ENCODE measurements at places on chromosomes 7 and 10.

DNA sequence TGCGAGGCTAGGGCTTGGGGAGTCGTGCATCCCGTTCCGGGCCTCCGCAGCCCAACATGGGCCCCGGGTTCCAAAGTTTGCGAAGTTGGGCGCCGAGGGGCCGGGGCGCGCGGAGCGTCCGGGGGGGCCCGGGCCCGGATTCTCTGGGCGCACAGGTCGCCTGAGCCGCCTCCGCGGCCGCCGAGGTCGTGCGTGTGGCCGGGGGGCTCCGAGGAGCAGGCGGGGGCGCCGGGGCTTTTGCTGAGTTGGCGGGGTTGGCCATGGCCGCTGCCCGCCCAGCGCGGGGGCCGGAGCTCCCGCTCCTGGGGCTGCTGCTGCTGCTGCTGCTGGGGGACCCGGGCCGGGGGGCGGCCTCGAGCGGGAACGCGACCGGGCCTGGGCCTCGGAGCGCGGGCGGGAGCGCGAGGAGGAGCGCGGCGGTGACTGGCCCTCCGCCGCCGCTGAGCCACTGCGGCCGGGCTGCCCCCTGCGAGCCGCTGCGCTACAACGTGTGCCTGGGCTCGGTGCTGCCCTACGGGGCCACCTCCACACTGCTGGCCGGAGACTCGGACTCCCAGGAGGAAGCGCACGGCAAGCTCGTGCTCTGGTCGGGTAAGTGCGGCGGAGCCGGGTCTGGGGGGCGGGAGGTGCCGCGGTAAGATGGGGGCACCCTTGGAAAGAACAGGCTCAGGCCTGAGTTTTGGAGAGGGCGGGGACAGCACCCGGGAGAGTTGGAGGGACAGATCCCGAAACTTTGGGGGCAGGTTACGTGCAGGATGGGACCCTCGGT is 643 bp downstream of the SMO start:
- DNase-seq = no peak

DNA sequence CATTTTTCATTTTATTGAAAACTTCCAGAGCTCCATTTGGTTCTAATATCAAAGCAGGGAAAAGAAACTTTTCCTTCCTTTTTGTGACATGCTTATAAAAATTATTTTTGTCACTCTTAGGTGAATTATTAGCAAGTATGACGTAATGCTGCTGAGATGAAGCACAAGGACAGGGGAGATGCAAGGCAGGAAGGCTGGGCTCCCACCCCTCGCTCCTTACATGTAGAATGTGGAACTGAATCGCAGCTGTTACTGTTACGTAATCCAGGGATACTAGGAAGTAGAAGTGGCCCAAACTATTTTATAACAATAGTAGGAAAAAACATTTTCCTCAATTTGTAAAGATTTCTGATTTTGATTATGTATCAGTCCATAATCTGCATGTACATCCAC is 17.1 kb upstream of the GTPBP4 start:
- DNase-seq = no peak

DNA sequence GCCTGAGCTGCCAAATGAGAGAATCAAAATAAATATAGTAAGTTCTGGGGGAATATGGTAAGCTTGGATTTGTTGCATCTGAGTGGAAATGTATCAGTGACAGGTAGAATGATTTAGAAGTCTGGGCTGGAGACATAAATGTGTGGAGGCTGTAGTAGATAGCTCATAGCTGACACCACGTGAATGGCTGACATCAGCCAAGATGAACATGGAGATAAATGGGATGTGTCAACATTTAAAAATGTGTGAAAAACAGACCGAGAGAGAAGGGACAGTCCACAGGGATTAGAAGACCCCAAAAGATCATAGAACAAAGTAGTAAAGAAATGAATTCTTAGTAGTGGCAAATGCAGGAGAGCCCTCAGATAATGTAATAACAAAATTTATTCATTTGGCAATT is 40.9 kb downstream of the NAMPT start:
- DNase-seq = no peak

DNA sequence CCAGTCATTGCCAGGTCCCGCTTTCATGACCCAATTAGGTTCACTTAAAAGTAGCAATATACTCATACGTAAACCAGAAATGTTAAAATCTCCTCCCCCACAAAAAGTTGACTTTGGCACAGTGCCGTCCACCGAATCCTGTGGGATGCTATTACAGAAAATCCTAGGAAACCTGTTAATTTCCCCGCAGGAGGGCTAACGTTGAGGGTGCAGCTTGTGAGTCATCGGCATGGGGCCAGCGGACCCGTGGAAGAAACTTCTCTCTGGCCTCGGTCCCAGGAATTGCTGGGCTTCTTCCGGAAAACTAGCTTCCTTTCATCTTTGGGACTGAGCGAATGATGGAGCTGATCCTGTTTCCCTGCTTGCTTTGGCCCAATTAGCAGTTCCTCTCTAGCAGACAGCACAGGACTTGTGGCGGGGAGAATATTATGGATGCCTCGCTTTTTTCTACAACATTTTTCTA is 13.5 kb downstream of the CRYGN start:
- no peak for DNase-seq

- no peak for DNase-seq
Measured at GRCh38 chr7:73716318-73716890, 3.1 kb downstream of the STX1A start.

- no peak for DNase-seq
Measured at GRCh38 chr7:78022165-78022564, 223.6 kb downstream of the PHTF2 start.

DNA sequence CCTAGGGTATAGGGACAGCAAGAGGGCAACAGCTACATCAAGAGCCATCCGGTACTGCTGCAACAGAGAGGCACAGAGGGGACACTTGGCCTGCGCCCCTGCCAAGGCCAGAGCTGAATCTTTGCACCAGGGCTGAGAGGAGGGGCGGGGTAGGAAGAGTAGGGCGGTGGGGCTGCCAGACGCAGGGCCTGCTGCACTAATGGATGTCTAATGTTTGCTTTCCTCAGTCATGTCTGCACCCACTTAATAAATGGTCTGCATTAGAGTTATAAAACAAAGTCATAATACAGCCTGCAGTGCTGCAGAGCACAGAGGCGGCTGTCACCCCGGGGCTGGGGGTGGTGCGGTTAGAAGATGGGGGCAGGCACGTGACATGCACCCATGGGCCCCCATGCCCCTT is 42.2 kb upstream of the SLC29A3 start:
- DNase-seq = no peak

DNA sequence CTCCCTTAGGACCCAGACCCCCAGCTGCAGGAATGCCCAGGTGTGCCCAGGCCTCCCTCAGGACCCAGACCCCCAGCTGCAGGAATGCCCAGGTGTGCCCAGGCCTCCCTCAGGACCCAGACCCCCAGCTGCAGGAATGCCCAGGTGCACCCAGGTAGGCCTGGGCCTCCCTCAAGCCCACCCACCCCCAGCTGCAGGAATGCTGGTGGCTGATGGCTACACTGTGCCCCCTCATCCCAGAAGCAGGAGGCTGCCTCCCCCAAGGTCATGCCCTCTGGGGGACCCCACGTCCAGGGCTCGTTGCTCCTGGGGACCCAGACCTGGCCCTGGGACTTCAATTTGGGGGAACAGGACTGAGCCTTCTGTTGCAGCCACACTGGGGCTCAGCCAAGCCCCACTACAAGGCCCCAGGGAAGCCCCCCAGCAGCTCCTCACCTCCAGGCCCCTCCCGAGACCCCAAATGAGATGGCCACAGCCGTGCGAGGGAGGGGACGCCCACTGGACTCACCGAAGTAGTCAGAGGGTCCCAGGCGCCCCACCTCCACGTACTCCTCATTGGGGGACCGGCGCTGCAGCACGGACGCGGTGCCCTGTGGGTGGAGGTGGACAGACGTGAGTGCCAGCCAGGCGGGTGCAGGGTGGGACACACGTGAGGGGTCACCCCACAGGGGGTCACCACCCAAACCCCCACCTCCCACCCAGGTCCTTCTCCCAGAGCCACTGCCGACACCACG is 31.4 kb upstream of the PDGFA start:
- no peak for DNase-seq

GRCh38 chr7:71404726-71405345 is 272.9 kb downstream of the GALNT17 start:
- no peak for DNase-seq

DNA sequence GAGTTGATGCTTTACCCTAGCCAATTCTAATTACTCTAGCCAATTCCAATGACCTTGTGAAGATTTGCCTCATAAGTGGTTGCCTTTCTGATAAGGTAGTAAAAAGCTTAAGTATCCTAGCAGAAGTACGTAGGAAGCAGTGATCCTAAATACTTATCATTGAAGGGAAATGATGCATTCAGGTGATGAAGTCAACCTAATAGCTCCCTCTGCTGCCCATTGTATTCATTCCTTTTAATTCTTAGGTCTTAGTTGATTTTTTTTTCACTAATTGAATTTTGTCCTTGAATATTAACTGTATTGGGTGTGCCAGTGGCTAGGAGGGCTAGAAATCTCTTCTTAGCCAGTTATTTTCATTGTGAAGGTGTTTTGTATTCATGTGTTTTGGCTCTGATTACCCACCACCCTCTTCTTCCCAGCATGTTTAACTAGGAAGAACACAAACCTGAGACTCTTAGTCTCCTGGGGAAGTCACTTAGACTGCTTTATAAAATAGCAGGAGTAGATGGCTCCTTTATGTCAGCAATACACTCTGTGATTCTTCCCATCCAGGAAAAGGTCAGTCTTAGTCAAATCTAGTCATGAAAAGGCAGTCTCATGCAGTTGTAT is 46.3 kb downstream of the PLEKHA8 start:
- DNase-seq = no peak

DNA sequence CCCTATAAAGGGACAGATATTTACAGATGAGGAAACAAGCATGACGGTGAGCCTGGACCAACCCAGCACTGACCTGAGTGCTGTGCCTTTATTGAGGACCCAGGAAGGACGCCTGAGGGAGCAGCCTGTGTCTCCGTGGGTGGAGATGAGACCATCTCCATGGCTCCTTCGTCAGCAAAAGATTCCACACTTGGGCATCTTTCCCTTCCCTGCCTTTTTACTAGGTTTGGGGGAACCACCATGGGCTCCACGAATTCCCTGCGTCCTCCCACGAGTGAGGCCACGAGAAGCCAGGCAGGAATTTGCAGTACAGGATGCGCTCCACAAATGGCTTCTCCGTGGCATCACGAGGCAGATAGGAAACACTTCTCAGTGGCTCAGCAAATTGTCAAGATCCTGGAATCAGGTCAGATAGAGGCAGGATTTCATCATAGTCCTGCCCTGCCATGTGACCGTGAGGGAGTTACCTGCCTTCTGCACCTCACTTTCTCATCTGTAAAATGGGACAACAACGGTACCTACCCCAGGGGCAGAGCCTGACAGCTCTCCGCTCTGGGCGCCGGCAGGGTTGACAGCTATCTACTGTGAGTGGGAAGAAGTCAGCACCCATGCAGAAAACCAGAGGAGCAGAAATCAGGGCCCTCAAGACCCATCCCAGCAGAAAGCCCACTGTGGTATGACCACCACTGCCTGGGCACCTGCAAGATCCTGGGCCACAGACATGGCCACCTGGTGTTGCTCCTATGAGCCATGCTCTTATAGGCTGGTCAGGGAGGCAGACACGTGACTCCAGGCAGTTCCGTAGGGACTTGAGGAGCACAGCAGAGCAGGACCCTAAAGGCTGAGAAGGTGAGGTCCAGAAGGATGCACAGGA is 80.1 kb downstream of the GRID1 start:
- no peak for DNase-seq

DNA sequence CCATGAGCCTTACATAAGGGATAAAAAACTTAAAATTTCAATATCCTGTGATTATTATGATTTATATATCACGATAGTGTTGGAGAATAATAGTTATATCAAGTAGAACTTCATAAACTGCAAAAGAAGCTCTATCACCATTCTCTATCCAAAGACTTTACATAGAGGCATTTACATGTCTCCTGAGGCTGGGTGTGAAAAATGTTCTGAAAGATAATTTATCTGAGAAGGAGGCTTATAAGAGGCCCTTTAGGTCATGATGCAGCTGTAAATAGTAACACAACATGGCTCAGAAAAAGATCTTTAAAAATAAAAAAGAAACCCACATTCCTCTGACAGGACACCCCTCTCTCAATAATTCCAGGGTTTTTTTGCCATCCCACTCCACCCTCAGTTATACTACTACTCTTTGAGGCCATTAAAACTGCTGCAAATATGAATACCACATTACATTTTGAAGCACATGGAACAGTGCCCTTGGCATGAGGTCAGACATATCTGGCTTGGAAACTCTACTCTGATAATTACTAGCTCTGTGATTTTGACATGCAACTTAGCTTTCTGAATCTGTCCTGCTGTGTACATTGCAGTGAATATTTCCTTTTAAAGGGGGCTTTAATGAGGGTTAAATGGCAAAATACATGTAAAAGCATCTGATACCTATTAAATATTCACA is 55.5 kb downstream of the SLC16A12 start:
- no peak for DNase-seq

DNA sequence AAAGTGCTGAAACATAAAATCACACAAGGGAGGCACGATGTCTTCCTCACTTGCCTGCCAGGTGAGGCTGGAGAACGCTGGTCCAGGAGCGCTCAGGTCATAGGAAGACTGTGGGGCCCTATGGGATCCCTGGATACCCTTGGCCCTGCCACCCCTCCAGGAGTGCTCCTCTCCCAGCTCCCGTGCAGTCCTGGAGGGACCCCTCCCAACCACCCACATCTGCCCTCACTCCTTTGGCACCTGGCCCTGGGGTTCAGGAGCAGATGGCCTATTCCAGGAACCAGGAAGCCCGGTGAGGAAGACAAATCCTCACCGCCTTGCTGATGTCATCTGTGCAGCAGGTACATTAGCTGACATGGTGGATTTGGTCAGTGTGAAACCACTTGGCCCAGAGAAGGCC is 3.7 kb upstream of the CXCL12 start:
- no peak for DNase-seq

DNA sequence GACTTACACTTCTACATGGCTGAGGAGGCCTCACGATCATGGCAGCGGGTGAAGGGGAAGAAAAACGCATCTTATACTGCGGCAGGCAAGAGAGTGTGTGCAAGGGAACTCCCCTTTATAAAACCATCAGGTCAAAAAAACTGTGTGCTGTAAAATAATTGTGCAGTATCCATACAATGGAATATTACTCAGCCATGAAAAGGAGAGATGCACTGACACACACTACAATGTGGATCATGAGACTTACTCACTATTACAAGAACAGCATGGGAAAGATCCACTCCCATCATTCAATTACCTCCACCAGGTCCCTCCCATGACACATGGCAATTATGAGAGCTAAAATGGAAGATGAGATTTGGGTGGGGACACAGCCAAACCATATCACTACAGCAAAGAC is 27.2 kb upstream of the CARD11 start:
- no peak for DNase-seq

DNA sequence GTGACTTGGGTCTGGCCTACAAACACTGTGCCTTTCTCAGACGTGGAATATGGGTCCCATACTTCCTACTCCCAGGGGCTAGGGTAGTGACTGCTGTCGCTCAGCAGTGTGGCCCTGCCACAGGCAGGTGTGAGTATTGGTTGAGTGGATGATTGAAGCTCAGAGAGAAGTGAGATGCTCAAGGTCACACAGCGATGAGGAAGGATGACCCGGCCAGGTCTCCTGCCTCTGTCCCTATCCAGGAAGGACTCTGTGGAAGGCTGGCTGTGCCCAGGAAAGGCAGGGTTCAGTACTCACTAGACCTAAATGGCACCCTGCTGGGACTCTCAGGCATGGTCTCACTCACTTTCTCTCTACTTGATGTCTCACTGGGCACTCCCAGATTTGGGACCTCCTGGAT is 2.8 kb downstream of the PRF1 start:
- no peak for DNase-seq

Measured in memory B cell (primary cell).